ENCODE measurements at places on chromosomes 12 and 14.

DNA sequence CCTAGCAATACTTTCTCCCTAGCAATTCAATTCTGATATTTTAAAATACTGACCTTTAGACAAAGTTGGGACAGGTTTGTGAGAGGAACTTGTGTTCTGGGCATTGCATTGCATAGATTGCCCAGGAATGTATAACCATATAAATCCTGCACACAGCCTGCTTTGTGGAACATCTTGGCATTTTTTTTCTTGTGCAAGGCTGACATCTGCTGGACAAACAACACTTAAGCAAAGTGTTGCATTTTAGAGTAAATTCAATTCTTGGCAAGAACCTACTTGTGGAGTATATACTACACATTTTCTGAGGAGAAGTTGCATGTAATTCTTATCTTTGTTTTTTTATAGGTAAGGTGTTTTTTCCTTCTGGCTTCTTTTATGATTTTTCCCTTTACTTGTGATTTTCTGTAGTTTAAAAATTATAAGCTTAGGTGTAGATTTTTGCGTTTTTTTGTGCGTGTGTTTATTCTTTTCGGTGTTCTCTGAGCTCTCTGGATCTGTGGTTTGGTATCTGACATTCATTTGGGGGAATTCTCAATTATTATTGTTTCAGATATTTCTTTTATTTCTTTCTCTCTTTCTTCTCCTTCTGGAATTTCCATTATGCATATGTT, 26.4 kb downstream of the TESPA1 start:
- no peak for DNase-seq

DNA sequence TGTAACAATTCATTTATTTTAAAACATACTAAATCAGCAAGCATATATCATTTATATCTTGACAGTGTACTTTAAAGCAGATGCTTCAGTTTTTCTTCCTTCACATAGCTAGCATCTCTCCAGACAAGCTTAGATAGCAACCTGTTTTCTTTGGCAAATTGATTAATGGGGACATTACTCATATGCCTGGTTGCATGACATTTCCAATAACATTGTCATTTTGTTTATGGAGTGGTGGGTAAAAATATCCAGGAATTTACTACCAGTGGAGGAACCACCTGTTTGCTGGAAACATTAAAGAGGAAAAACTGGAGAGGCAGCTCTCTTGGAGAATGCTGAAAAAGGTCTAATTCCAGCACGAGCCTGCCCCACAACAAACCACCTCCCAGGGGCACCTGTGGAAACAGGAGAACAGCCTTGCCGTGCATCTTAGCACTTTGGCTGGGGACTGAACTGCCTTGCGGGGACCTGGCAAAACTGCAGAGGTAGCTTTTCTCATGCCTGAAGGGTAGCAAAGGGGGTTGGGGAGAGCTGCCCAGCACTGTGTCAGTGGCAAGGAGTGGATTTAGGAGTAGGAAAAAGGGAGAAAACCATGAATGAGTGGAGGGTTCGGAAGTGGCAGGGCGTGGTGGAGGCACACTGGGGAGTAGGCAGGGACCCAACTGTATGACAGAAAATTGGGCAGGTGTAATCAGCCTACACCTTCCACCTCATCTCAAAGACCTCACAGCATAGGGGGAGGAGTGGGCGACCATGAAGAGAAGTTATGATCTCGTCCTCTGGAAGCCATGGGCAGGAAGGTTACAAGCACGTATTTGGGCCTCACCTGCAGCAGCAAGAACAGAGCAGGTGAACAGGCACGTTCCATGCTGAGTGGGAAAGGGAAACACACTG, 11.7 kb upstream of the CREBL2 start:
- no peak for DNase-seq

GRCh38 chr12:98678236-98678945, 33.3 kb downstream of the APAF1 start:
- DNase-seq: no peak

DNA sequence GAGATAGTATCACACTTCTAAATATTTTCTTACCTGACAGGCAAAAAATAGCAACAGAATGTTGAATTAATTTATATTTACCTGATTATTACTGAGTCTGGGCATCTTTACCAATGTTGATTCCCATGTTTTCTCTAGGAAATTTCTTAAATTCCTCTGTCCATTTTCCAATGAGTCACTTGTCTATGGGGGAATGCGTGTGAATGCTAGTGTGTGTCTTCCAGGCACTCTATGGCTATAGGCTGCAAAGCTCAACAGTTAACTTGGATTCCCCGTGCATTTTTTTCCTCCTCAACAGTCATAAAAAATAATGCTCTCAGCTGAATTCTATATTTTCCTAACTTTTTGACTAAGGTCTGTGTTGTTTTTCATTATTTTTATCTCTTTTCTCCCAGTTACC, 1385.8 kb upstream of the FLRT2 start:
- no peak for DNase-seq

DNA sequence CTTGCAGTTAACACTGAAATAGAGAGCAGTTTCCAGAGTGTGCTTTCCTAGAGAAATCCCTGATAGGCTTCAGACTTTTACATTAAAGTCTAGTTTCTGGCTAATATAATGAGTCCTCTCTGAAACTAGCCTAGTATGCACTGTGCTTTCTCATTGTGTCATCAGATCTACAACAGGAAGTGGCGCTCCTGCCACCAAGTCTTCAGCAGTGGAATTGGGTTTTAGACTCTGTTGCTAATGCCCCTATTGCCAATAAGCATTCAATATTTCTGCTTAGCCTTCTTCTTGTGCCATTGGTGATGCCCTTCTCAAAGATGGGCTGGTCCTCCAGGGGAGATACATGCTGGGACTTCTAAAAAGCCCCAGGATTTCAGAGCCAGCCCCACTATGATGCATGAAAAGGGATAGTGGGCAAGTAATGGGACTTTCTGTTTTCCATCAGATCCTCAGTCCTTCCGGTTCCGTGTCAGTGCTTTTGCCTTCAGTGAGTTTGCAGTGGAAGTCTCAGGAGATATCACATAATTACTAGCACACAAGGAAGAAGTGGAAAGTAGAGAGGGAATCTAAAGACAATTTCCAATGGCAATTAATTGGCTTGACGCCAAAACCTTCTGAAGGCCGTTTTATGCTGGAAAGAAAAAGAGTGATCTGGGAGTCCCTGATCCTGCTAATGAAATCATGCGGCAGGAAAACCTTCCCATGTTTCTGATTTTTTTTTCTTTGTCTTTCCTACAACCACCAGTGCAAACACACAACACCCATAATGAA, 50.0 kb downstream of the SSPN start:
- no peak for DNase-seq

DNA sequence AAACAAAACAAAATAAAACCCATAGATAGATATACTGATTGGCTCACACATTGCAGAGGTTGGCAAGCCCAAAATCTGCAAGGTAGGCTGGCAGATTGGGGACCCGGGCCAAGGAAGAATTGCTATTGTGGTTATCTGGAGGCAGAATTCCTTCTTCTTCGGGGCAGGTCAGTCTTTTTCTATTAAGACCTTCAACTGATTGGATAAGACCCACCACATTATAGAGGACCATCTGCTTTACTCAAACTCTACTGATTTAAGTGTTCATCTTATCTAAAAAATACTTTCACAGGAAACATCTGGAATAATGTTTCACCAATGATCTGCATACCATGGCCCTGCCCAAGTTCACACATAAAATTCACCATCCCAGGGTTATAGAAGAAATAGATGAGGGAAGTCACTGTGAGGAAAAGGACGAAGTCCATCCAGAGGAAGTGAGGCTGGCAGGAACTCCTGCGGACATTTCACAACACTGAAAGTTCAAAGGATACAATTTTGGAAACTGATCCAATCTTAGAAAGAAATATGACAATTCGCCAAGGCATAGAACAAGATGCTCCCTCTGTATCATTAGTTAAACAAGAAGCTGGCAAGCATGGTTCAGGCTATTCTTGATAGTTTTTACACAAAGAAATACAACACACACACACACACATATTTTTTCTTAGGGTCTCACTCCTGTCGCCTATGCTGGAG, 127.6 kb upstream of the MED13L start:
- DNase-seq: no peak

DNA sequence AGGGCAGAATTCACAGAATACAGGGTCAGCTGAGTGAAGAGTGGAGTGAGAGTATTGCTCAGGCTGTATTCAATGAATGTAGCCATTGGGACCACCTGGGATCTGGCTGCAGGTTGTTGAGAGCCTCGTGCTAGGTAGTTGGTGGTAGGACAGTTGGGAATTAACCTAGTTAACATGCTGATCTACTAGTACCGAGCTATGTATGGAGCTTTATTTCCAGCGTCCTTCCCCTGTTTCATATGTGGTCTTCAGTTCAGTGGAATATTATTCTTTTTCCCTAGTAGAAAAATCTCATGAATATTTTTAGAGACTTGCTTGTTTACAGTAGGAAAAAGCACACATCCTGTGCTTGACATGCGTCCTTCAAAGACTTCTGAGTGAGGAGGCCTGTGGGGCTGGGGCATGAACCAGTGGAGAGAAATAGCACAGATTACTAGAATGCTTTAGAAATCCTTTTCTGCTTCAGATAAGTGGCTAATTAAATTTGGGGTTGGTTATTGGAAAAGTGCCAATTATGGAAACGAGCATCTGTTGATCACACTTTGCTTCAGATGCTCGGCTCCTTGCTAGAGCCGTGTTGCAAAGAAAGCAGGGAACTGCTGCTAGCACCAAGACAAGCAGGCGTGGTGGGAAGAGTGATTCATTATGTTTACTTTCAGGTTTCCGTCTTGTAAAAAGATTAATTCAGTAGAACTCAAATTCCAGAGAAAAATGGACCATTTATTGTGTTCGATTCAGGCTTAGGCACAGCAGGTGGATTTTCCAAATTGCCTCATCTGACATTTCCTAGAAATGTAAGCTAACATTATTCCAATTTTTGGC, 53.6 kb downstream of the ARF6 start:
- DNase-seq: no peak

DNA sequence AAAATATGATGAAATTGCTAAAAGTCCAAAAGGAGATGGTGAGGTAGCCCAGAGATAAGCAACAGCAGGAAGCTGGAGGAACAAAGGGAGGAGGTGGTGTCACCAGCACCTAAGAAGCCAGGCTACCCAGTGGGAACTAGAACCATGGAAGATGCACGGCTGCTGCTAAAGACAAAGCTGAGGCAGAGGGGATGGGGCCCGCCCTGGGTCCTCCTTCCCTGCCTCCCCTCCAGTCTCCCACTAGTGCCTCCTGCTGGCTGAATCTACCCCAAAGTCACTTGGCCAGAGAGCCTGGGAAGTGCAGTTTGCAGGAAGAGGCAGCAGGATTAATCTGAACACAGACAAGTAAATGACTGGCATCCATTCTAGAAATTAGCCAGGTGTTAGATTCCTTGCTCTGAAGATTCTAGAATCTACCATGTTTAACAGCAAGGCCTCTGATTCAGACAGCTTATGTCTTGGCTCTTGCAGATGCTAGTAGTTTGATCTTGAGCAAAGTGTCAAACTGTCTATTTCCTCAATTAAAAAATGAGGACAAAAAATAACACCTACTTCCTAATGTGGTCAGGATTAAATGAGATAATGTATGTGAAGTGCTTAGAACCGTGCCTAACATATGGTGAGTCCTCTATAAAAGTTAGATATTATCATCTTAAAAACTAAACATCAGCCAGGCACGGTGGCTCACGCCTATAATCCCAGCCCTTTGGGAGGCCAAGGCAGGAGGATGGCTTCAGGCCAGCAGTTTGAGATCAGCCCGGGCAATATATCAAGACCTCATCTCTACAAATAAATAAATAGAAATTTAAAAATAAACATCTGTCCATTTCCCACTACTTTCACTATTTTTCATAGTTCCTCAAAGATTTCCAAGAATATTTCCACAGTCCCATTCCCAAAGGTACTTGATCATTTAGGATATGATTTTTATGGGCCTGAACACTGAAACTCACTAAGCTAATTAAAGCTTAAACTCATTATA, 5.8 kb upstream of the LRP10 start:
- no peak for DNase-seq

- DNase-seq: no peak
Measured at GRCh38 chr14:68580671-68581070, 212.2 kb downstream of the ZFP36L1 start.

GRCh38 chr14:96999654-97000155, 202.5 kb downstream of the VRK1 start:
- DNase-seq: no peak

- no peak for DNase-seq
Measured at GRCh38 chr14:100472094-100472455, 115.1 kb downstream of the BEGAIN start.

DNA sequence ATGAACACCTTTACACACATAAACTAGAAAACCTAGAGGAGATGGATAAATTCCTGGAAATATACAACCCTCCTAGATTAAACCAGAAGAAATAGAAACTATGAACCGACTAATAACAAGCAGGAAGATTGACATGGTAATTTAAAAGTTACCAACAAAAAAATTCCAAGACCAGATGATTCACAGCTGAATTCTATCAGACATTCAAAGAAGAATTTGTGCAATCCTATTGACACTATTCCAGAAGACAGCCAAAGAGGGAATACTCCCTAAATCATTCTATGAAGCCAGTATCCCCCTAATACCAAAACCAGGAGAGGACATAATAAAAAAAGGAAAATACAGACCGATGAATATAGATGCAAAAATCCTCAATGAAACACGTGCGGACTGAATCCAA, 102.6 kb upstream of the KRR1 start:
- DNase-seq: no peak

GRCh38 chr14:67533754-67534085, 630 bp downstream of the PLEKHH1 start:
- no peak for DNase-seq

GRCh38 chr12:31406345-31406744, 80.4 kb upstream of the SINHCAF start:
- DNase-seq: no peak

DNA sequence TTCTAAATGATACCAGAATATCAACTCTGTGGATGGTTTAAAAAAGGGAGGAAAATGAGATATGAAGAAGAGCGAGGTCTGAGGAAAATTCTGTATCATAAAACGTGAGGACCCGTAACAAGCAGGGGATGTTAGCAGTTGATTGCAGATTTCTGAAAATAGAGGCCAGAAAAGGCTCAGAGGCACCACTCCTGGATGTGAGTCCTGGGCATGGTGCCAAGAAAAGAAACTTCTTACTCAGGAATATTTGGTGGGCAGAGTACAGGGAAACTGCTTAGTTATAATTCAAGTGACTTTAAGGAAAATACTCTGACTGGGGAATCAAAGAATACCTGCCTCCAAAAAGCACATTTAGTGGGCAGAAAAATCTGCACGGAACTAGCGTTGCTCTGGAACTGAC, 85.5 kb downstream of the PRICKLE1 start:
- DNase-seq: no peak

- DNase-seq: no peak
Measured at GRCh38 chr14:100313464-100314230, 7.4 kb upstream of the SLC25A29 start.

- DNase-seq: peak; percentile 67
Measured at GRCh38 chr12:131092901-131093603, 139.3 kb downstream of the ADGRD1 start.

- DNase-seq: no peak
Measured at GRCh38 chr12:94180558-94181296, 32.4 kb downstream of the PLXNC1 start.

DNA sequence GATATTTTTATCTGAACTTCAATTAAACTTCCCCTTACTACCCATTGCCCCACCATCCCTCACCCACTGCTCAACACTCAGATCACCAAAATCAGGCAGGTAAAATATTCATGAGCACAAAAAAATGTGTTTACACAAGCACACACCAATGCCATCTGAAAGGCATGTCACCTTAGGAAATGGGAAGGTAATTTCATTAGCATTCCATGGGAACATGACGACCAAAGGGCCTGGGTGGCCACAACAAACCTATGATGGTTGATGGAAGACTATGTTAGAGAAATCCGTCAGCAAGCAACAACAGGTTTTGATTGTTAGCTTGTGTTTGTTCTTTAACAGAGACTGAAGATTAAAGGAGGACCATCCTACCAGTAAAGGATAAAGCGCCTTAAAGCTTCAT, 97.6 kb downstream of the BCAT1 start:
- DNase-seq: no peak
